ENCODE measurements at places on chromosomes 13 and 19. TPM values are rescaled to one million over a fixed set of nuclear protein-coding genes. Genes with fewer than 3 reads are reported as not detected.

DNA sequence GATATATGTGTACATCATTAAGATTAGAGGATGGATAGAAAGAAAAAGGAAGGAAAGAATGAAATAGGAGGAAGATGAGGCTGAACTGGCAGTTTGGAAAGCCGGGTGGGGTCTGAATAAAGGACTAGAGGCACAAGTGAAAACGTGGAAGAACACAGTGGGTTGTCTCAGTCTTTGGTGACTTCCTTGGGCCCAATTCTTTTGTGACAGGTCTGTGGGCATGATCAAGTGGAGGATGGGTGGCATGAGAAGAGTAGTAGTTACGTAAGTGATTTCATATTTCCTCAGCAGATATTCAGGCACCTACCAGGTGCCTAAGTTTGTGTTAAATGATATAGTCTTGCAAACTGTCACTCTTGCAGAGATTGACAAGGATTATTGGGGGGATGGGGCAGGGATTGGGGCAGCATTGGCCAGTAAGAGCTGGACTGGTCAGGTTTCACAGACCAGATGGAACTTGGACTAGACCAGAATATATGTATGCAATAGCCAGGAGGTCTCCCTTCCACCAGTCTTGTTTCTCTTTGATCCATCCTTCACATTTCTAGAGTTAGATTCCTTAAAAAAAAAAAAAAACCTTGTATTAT is 2.7 kb downstream of the TPP2 start:
- DNase-seq, result no peak

DNA sequence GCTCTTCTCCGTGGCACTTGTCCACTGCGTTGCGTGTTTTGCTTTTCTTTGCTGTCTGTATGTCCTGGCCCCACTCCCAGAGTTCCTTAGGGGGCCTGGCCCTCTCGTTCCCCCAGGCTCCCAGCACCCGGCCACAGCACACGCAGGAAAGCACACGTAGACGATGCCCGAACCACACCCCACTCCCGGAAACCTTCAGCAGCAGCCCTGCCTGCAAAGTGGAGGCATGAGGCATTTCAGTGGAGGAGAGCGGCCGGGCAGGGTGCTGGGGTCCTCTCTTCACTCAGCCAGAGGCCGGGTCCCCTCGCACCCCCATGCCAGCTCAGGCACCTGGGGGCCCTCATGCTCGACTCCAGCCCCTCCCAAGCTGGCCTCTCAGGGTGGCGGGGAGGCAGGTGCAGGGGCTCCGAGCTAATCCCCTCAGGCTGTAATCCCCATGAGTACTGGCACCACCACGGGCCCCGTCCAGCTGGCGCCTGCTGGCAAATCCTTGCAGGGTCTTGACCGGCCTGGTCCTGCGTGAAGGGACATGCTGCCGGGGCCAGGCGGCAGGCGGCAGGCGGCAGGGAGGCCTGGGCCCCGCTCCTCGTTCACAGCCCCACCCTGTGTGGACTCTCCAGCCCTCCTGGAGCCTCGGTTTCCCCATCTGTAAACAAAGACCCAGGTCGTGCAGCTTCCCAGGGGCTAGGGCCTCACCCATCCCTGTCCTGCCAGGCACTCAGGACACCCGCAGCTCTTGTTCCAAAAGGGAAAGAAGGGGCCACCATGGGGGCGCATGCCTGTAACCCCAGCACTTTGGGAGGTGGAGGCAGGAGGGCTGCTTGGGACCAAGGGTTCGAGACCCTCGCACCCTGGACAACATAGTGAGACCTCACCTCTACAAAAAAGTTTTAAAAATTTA is 7.0 kb downstream of the PIP5K1C start:
- no peak for DNase-seq

DNA sequence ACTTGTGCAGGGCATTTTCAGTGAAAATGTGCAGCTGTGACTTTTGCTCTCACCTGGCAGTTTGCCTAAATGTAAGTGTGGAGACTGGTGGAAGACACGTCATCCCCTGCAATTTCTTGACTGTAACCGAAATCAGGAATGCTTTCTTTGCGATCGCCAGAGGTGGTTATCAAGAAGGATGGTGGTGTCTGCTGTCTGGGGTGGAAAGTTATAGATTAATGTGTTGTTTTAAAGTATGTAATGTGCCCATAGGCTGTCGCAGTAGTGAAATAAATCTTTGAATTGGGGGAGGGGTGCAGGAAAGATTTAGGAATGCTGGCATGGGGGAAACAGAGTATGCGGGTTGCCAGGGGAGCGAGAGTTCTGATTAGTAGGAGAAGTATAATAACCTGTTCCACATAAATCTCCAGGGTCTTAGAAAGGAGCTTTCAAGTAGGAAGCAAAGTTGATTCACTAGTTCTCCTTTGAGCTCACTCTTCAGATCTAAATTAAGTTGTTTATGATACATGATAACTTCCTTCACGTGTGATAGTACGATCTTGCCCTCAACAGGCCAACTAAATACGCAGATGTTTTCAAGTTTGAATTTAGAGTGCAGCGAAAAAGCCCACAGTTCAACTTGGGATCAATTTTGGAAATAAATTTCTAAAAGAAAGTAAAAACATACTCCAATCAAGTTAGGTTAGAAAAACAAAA is 1520.0 kb upstream of the SLC10A2 start:
- DNase-seq, result no peak

DNA sequence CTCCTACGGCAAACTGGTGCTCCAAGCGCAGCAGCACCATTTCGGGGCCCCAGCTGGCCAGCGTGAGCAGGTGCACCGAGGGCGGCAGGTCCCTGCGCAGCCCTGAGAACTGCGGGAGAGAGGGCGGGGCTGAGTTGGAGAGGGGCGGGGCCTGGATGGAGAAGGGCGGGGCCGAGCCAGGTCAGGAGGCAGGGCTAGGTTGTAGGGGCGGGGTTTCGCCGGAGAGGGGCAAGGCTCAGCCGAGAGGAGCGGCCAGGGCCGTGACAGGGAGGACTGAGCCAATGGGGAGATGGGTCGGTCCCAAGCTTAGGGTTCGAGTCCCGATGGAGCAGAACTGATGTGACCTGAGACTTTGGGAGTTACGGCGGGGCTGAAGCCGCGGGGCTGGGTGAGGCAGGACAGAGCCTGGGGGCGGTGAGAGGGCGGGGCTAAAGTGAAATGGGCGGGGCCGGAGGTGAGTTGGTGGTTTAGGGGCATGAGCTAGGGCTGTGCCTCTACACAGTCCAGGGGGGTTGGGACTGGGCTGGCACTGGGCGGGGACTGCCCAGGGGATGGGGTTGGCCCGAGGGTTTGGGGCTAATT is 19.0 kb downstream of the MAN2B1 start:
- DNase-seq, result no peak

GRCh38 chr13:66399873-66400272 is 830.3 kb downstream of the PCDH9 start:
- DNase-seq, result no peak

- DNase-seq, result no peak
Observed at GRCh38 chr13:50891206-50891605, 18.4 kb upstream of the RNASEH2B start.

ZNF177 gene
- 0.80 TPM for total RNA-seq

TMEM59L gene
- total RNA-seq, result 3.2 TPM

Data from HFFc6 (cell line).